ENCODE measurements at places on chromosomes 4 and X.

DNA sequence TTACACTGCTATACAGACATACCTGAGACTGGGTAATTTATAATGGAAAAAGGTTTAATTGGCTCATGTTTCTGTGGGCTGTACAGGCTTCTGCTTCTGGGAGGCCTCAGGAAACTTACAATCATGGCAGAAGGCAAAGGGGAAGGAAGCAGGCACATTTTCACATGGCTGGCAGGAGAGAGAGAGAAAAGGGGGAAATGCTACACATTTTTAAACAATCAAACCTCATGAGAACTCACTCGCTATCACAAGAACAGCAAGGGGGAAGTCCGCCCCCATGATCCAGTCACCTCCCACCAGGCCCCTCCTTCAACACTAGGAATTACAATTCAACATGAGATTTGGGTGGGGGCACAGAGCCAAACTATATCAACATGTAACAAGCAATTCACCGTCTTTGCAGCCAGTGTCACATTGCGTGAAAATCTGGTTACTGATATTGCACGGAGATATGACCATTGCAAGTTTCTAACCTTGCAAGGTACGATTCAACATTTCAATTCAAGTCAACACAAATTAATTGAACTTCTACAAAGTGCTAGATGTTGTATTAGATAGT, 61.7 kb upstream of the RELL1 start:
- no peak for DNase-seq

DNA sequence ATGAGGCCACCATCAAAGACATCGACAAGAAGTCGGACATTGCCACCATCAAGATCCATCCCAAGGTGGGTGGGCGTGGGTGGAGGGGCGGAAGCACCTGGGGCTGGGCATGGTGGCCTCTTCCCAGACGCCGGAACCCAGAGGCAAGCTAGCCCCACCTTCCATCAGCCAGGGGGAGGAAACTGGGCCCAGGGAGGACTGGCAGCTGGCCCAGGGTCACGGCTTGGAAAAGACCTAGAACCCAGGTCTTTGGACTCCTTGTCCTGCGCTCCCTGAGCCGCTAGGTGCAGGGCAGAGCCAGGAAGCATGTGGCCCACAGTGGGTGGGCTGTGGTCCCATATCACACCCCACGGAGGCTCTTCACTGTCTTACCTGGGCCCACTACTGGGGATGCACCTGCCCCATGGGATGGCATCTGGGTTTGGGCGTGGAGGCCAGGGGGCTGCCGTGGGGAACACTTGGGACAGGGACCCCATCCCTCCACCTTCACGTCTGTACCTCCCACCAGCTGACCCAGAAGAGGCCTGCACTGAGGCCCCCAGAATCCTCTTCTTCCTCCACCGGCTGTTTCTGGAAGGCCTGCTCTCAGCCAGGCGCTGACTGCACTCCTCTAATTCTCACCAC, 17.3 kb downstream of the HTRA3 start:
- peak; percentile 17 for DNase-seq

DNA sequence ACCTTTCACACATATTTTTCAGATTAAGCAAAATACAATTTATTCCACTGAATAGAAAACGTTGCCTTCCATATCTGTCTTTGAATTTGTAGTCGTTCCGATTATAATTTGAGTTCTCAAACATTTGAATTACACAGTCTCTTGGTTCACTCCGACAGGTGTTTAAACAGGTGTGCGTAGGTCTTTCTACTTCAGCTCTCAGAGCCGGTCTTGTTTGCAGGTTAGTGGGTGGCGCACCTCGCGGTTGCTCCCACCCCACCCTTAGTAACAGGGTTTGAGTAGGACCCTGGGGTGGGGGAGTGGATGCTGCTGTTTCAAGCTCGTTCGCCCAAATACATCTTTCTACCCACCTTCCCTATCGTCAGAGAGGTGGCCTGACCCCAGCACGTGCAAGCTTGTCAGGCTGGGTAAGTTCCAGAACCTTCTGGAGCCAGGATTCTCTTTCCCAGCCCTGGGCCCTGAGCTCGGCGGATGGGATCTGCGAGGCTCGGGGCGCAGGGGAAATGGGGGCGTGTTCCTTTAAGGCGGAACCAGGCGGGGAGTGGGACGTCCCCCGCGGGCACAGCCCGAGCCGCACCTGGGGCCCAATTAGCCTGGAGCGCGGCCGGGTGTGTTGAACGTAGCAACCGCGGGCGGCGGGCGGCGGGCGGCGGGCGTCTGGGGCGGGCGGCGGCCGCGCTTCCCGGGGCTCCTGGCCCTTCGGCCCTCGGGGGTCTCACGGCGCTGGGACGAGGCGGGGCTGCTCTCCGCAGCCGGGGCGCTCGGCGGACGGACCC, at the start of gene FAM149A:
FAM149A (plus strand) TSS at position 591 of the 776 bp plus-strand sequence.
- DNase-seq, result peak; percentile 42

DNA sequence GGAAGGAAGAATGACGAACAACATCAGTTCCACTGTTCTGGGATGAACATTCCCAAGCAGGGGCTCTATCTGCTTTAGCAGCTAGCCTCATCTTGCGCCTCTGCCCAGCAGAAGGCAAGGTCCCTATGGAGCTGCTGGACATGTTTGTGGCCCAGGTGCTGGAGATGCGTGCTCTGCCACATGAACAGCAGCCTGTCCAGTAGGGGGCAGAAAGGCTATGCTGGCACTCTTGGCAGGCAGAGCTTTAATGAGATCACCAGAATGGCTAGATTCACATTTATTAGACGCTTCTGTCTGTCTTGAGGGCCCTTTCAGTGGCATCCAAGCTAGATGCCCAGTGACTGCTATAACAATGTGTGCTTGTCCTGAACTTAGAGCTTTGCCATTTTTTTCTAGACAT, 1826.0 kb downstream of the STIM2 start:
- peak; percentile 17 for DNase-seq

GRCh38 chr4:149645790-149646189, 169.9 kb downstream of the IQCM start:
- DNase-seq, result no peak

- no peak for DNase-seq
These were observed 78.3 kb upstream of the HELT start for GRCh38 chr4:184939978-184940377.

- no peak for DNase-seq
These were observed 1.3 kb upstream of the CCNA2 start for GRCh38 chr4:121824950-121825349.

- no peak for DNase-seq
These were observed 541 bp downstream of the AIMP1 start for GRCh38 chr4:106316773-106317409.

DNA sequence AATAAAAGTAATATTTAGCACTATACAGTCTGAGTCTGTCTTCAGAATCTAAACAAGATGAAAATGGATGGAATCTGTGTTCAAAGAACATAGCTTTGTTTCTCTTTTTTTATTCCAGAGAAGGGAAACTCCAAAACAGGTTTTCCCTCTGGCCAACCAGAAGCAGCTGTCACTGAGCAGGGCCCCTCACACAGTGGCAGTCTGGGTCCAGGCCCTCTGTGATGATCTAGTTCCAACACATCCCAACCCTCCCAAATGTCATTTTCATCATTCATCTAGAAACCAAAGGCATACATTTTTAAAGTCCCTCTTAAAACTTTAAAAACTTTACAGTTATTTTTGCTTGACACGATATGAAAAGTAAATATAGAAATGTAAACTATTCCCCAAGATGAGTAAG, 70.1 kb downstream of the ATP8A1 start:
- no peak for DNase-seq

GRCh38 chrX:10619425-10620046, 849 bp downstream of the MID1 start:
- DNase-seq, result no peak

DNA sequence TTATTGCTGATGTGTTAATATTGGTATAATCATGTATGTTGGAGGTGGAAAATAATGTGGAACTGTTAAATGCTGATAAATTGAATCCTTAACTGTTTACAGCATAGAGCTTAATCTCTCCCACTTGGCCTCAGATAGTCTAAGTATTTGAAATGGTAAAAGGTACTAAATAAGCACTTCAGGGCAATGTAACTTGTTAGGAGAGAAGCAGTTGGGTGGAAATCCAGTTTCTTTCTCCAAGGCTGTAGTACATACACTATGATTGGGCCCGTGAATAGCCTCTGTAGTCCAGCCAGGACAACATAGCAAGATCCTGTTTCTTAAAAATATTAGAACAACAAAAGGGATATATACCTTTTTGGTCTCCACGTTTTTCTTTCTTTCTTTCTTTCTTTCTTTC, 39.7 kb downstream of the NUDT9 start:
- DNase-seq, result no peak
